ENCODE measurements at places on chromosomes 3 and 15. TPM values are rescaled to one million over a fixed set of nuclear protein-coding genes. Genes with fewer than 3 reads are reported as not detected.

DNA sequence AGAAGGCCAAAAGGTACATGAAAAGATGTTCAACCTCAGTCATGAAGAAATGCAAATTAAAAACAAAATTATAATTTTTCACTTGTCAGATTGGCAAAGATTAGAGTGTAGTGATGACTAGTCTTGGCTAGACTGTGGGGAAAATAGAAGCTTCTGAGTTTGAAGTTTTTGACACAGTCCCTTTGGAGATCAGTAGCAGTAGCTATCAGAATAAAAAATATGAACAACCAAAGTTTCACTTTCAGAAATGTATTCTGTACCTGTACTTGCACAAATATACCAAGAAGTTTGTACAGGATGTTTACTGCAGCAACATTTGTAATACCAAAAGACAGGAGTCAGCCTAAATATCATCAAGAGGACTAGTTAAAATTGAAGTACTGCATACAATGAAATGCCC is 14.1 kb downstream of the ATP2C1 start:
- DNase-seq = no peak

DNA sequence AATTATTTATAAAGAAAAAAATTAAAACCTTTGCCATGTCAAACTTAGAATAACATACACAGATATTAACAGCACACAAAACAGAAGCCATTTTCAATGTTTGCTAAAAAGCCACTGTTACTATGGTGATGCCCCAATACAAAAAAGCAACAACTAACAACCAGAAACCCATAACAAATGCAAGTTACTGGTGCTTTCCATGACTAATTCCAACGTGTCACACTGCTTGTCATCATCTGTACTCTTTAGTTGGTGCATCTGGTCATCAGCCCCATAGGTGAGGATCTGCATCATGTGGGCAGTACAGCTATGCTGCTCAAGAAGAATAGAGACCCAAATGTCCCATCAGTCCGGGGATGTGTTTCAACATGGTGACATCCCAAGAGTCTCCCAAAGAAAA is 52.8 kb downstream of the ATP8B4 start:
- DNase-seq = no peak

DNA sequence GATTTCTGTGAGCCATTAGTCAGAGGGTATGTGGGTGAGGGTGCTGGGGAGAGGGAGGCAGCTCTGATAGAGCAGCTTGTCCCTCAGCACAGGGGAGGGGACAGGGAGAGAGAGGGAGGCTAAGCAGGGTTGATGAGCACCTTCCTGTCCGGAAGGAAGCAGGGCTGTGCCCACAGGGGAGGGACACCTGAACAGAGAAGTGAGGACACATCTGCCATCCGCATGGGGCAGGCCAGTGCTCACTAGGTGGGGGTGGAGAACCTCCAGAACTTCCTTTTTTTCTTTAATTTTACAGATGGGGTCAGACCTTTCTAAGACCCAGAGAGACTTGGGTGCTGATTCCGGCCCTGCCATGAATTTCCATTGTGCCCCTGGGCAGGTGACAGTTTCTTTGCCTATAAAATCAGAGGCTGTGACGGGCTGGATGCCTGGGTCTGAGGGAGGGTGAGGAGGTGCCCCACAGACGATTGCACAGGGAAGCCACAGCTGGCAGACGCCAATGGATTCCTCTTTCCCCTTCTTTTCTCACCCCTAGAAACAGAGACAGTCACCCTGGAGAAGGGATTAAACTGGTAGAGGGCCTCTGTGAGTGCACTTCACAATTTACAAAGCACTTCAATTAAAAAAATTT is 4.1 kb upstream of the TGM5 start:
- peak; percentile 44 for DNase-seq

- no peak for DNase-seq
These were observed 59.1 kb downstream of the SSR3 start for GRCh38 chr3:156495816-156496215.

Gene HCLS1
- total RNA-seq = 9.6 TPM

Gene CCDC13
- total RNA-seq = 0.24 TPM
